ENCODE measurements at places on chromosomes 12 and 14.

DNA sequence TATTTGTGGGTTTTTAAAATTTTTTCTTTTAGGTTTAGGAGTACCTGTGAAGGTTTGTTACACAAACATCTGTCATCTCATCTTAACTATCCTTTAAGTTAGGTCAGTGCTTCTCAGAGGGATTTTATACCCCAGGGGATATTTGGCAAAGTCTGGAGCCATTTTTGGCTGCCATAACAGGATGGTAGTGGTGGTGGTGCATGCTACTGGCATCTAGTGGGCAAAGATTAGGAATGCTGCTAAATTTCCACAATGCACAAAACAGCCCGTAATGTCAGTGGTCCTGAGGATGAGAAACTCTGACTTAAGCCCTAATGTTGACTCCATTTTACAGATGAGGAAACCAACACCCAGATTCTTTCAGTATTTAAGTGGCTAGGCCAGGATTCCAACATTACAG is 85.2 kb upstream of the MYF6 start:
- DNase-seq, result no peak

DNA sequence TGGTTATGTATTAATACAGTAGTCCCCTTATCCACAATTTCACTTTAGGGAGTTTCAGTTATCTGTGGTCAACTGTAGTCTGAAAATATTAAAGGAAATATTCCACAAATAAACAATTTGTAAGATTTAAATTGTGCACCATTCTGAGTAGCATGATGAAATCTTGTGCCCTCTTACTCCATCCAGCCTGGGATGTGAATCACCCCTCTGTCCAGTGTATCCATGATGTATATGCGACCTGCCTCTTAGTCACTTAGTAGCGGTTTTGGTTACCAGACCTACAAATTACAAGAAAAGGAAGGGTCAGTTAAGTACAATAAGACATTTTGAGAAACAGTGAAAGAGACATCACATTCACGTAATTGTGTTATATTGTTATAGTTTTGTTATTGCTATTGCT is 39.9 kb upstream of the MDGA2 start:
- DNase-seq, result peak; percentile 48

GRCh38 chr12:74337951-74338350 is 199.7 kb upstream of the ATXN7L3B start:
- peak; percentile 61 for DNase-seq

GRCh38 chr14:24277606-24278321 is 6.4 kb upstream of the RABGGTA start:
- DNase-seq, result no peak

DNA sequence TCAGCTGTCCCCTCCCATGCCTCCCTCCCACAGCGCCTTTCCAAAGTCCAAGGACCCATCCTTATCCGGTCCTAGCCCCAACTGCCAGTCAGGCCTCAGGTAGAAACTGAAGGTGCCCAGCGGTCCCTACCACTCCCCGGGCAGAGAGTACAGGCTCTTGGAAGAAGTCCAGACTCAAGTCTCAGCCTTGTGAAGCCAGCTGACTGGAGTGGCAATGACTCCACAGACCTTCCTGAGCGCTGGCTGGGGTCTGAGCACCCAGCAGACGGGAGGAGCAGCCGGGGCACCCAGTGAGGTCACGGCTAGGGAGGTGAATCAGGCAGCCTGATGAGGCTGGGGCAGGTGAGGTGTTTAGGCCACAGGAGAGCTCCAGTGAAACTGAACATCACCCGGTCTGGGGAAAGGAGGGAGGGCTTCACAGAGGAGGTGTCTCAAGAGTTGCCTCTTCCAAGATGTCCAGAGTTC is 60.0 kb downstream of the ITPK1 start:
- DNase-seq, result no peak

GRCh38 chr12:54475537-54475936 is 2.1 kb upstream of the GTSF1 start:
- no peak for DNase-seq

DNA sequence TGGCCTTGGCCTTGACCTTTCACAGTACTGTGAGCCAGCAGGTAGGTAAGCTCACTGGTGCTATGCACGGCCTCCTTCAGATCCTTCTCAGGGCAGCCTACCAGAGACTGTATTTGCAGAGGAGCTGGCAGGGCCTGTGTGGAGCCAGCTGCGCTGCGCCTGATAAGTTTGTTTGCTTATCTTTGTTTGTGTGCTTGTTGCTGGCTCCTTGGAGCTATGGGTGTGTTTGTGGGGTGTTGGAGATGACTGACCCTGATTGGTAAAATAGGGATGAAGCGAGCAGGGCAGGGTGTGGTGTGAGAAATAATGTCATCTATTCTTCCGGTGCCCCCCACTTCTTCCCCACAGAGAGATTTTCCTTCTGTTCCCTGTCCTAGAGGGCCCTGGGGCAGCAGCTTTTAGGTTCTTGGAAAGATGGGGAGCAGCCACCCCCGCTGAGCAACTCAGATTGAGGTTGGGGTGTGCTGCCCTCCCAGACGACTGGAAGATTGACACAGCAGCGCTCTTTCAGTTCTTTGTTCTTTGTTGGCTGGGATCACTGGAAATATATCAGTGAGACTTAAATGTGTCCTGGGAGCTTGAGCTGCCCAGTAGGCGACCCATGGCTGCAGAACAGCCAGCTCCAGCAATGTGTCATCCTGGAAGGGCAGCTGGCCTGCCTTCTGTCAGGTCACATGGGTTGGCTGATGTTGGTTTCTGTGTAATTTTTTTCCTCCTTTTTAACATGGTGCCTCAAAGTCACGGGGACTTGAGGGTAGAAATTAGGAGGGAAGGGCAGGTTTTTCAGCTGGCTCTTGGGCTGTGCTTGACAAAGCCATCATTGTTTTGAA is 19.6 kb downstream of the MLXIP start:
- no peak for DNase-seq

DNA sequence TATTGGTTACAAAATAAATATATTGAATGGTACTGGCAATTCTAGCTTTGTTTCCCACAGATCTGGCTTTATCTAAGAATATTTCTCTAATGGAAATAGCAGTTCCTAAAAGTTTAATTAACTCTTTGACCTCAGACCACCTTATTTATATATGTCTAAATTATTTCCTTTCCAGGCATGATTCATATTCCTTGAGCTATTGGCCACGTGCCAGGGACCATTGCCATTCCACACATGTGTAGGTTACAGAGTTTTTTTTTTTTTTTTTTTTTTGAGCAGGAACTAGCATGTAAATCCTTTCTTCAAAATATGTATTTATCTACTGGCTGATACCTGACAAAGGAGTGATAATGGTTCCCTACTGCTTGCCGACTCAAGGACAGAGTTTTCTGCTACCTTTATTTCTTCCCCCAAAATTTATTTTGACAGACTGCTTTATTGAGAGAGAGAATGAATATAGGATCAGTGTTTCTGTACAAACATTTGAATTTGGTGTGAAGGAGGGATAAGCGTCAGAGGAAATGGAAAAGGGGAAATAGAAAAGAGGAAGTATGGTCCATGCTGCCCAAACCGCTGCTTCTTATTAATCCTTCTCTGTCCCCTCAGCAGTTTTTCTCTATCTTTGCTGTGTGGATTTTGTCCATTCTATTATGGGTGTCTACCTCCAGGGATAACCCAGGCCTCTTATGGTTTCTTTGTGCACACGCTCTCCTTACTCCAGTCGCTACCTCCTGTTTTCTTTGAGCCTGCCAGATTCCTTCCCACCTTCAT is 36.4 kb downstream of the PDE3A start:
- no peak for DNase-seq

GRCh38 chr14:77882636-77883035 is 82.7 kb downstream of the ADCK1 start:
- no peak for DNase-seq

- DNase-seq, result no peak
These were observed 11.4 kb downstream of the MMP14 start for GRCh38 chr14:22847661-22848341.

- DNase-seq, result peak; percentile 45
These were observed 49.6 kb downstream of the LRCOL1 start for GRCh38 chr12:132560614-132561426.

DNA sequence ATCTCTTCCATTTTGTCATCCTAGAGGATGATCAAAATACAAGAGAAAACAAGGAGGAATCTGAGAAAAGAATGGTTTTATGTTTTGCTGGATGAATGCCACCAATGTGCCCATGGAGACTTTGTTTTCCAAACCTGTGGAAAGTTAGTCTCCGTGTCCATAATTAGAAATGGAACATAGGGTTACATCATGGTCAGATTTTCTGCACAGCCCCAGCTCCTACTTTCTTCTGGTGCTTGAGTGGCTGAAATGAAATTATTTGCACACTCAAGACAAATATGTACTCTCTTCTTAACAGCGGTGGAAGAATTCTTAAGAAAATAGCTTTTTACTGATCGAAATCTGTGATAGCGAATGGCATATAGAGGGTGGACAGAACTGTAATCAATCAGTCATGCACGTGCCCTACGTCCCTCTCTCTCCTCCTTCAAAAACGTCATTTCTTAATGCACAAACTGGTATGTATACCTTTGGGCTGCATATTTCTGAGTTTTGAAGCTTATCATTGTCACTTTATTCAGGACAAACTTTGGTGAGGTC is 825.2 kb downstream of the AACS start:
- no peak for DNase-seq

DNA sequence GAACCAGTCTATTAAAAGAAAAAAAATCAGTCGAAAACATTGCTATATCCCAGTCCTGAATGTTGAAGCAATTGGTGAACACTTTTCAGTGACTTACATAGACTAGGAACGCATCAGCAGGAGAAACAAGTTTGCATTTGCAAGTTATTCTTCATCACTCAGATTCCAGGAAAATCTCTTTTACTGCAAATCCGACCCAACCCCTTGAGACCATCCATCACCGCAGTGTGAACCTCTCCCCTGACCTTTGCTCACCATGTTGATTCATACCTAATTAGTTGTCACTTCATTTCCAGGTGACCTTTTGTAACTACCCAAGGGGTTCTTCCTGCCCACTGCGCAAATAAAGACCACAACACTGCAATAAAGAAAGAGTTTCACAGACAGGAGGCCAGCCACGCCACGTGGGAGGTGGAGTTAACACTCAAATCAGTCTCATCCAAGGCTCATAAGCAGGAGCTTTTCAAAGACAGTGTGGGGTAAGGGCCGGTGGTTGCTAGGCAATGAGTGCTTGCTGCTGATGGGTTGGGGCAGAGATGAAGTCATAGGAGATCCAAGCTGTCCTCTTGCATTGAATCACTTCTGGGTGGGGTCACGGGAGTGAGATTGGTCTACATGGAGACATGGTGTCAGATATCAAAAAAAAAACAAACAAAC is 241.3 kb upstream of the TMEM132C start:
- no peak for DNase-seq

DNA sequence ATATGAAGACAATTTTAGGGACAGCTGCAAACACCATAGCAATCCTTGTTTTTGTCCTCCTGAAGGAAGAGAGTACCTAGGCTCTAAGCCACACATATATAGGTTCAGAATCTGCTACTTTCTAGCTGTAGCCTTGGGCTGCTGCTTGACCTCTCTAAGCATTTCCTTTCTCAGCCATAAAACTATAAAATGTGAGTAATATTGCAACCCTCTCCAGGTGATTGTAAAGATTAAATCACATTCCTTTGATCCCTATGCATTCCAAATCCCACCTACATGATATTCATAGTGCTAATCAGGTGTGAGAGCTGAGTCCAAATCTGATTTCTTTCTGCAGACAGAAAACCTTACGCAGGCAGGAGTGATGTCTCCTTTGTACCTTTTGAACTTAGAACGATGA is 913.5 kb downstream of the VRK1 start:
- DNase-seq, result no peak

DNA sequence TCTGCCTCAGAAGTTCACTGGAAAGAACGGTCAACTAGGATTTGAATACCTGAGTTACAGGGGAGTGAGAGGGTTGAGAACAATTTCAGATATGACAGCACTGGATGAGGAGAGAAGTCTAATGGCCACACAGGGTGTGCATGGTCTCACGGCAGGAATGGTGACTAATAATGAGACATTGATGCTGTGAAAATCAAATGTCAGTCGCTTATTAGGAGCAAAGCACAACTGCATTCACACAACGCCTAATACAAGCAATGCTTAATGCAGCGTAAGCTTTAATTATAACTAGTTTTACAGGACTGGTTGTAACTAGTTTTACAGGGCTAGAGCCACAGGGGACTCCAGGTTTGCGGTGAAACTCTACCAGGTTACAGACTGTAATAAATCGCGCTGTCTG is 23.4 kb upstream of the PRIMA1 start:
- no peak for DNase-seq

GRCh38 chr12:19886065-19886464 is 446.8 kb downstream of the AEBP2 start:
- no peak for DNase-seq

DNA sequence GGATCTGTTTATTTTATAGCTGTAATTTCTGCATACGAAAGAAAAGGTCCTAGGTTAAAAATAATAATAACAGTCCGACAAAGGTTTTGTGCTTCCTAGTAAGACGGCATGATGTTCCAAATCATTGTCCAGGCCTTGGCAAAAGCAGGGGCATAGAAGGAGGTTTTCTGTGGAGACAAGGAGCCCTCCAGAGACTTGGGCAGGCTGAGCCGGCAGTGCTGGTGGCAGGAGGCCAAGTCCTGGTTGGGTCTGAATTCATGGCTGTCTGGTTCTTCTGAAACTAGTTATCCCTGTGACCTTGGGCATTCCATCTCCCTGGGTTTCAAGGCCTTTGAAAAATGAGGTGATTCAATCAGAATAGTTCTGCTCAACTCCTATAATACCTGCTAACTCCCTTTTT is 44.0 kb downstream of the KCNK13 start:
- DNase-seq, result no peak

- DNase-seq, result no peak
These were observed 525.2 kb upstream of the CCDC196 start for GRCh38 chr14:65961004-65961403.

- no peak for DNase-seq
These were observed 198.4 kb downstream of the PPM1H start for GRCh38 chr12:62736596-62736995.

DNA sequence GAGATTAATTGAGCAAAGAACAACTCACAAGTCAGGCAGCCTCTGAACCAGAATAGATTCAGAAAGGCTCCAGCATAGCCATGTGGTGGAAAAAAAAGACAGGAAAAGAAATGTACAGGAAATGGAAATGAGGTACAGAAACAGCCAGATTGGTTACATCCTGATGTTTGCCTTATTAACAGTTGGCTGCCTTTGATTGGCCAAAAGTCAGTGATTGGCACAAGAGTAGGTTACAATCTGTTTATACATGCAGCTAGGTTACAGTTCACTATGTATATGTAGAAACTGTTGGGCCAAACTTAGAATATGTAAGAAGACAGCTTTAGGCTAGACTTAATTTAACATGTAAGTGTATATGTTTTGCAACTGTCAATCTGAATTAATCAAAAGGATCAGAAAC is 118.9 kb downstream of the UNC79 start:
- DNase-seq, result no peak

DNA sequence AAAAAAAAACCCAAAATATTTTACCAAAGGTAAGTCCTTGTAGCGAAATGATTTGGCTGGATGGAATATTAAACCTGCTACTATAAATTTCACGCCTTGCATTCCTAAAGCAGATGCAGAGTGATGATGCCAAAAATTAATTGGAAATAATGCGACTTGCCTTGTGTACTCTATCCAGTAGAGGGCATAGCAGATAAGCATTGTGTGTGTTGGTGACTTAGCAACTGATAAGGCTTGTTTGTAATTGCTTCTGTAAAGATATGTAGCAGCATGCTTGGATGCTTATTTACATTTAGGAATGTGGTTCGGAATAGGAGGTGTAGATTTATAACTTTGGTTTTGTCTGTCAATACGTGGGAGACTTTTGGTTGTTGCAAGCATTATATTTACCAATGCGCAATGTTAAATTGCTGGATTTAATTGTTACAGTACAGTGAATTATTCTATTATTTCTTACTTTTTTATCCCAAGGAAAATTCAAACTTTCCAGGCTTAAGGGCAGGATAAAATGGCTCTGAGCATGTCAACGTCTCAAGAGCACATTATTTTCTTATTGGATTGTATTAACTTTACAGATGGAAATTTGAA is 80.5 kb downstream of the TMEM260 start:
- peak; percentile 5 for DNase-seq

Data from RCC 7860 (cell line).